Coronary artery (tissue), 2 donors: ENCODE measurements at places on chromosomes 13 and 19.

DNA sequence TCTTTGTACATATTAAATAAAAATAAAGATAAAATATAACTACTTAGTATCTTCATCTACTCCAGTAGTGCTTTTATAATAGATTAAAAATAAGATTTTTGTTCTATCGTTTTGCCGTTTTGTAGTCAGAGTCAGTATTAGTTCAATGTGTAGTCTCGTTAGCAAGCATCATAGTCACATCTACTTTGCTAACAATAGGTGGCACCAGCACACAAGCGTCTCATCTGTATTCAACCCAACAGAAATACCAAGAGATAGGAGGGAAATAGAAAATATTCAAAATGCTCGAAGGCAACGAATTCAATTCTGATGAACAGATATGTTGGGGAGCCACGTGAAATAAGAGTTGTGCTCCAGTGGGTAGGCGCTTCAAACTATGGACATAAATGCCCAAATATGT, 21.4 kb upstream of the MICU2 start:
- no peak for DNase-seq

DNA sequence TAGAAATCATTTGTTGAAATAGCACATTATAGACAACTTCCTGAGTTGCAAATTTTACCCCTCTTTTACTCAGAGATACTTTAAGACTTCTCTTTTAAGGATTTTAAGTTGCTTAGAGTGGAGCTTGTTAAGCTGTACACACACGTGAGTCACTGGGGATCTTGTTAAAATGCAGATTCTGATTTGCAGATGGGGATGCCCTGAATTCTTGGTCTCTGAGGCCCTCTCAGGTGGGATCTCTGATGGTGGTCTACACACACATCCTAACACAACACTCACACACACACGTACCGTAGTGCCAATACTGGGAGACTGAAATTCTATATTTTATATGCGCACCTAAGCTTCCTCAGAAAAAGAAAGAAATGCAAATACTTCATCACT, 788.3 kb downstream of the UQCRFS1 start:
- no peak for DNase-seq

GRCh38 chr13:100334214-100334613, 245.3 kb downstream of the PCCA start:
- no peak for DNase-seq

- DNase-seq = no peak
These were observed 1925.8 kb upstream of the PRR20A start for GRCh38 chr13:55214841-55215345.

- no peak for DNase-seq
These were observed 135.2 kb downstream of the TSHZ3 start for GRCh38 chr19:31214086-31214485.

DNA sequence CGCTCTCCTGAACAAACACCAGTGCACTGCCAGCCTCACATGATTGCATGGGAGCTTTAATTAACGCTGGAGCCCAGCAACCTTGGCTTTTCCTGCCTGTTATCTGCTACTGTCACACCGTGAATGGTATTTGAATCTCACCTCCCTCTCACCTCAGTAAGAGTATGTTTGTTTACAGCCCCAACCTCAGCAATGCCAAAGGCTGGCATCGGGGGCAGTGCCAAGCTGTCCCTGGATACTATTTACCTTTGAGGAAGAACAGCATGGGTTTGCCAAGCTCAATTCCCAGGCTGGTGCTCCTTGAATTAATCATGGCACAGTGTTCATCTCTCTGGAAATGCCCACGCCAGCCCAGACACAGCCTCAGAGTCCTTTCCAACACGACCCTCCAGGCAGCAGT, 57.2 kb upstream of the SERPINE3 start:
- DNase-seq = no peak

DNA sequence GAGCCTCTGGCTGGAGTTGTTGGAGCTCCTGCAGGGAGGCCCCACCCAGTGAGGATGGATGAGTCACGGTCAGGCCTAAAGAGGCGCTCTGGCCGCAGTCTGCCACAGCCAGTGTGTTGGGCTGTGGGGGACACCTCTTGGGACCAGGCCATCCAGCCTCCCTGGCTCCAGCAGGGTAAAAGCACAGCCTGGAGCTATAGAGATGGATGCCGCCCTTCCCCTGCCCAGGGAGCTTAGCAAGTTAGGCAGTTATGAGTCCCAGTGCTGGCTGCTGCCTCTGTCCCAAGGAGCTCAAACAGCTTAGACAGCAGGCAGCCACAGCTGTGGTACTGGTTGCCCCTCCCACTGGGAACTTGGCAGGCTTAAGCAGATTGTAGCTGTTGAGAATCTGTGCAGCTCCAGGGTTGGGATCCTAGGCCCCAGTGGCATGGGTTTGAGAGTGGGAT, 100.9 kb downstream of the NDFIP2 start:
- DNase-seq = no peak

DNA sequence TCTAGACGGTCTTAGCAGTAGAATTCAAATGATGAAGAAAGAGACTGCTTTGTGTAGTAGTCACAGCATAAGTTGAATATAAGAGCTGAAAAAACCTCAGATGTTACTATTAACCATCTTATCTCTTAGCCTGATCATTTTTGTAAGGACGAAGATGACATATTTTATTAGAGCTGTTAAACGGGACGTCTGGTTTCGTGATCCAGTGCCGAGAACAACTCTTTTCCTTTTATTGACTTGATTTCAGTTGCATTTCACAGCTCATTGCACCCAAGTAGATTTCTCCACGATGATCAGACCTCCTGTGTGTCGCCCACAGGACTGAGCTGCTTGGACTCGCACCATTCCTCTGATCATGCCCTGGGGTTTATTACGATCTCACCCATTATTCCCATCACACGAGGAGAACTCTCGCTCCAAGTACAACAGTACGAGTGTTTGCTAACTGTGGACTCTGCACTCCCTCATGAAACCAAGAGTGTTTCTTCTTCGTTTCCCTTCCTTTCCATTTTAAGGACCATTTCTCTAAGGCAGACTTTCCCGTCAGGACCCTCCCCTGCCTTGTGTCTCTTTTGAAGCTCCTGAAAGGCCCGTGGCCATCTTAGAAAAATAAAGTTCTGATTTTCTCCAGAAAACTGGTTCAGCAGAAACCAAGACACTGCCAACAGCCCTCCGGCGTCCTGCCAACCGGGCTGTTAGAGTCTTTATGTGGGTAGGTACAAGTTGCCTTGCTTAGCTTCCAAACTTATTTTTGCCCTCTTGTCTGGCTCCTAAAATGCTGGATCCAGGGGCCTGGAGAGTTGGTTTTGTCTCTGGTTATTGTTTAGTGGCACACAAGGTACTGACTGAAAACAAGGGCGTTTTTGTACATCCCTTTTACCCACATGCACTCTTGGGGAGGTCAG, 48.2 kb upstream of the RNF113B start:
- no peak for DNase-seq

DNA sequence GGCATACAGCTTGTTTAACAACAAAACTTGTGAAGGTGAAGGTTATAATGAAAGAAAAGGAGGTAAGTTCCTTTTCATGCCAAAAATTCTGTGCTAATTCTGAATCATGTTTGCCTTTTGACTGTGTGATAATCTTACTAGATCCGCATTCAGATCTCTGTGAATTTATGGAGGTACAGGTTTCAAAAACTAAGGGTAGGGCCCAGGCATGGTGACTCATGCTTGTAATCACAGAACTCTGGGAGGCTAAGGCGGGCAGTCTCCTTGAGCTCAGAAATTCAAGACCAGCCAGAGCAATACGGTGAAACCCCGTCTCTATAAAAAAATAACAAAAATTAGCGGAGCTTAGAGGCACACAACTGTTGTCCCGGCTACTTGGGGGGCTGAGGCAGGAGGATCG, 45.9 kb downstream of the PCDH9 start:
- no peak for DNase-seq

DNA sequence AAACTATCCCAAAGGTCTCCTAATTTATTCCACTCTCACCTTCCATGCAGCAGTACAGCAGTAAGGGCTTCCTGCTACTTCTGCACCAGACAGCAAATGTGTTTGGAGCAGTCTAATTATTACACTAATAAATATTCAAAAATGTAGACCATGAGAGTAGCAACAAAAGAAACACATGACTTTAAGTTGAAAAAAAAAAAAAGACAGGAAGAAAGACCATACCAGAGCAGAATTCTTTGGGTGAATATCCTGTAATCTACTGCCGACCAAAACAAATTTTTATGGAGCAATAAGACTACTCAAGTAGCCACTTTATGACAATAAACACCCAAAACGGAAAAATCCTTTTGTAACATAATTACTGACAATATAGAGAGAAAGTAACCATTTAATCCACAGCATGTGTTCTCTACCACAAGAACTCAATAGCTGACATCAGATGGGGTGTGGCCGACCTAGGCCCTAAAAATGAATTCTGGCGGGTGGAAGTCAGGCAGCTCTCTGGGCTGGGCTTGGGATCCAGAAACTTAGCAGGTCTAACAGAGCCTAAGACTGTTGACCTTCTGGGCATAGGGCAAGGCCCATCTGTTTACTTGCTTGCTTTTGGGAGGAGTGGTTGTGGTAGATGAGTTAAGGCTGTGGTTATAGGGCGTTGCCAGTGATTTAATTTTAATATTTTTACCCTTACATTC, 4.6 kb downstream of the KLF12 start:
- DNase-seq = no peak

GRCh38 chr13:35285677-35286076, 190.8 kb downstream of the MAB21L1 start:
- DNase-seq = no peak

DNA sequence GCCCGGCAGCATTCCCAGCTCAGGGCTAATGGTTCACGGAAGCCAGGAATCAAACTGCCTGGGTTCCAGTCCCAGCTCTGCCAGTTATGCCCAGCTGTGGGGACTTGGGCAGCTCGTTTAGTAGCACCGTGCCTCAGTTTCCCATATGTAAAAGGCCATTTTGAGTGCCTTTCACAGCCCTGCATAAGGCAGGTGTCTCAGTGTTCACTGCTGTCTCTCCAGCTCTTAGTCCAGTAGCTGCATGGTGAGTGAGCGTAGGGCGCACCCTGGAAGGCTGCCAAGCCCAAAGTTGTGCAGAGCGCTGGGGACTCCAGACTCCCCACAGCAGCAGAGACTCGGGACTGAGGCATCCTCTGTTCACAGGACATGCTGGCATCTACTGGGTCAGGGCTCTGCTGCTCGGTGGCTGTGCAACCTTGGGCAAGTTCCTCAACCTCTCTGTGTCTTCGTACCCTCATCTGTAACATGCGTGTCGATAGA, 5.5 kb downstream of the RPL28 start:
- DNase-seq = no peak

- DNase-seq = peak; percentile 66
These were observed 70.4 kb downstream of the LATS2 start for GRCh38 chr13:20990910-20991525.

GRCh38 chr13:112200200-112200599, 133.3 kb downstream of the SOX1 start:
- peak; percentile 54 for DNase-seq

DNA sequence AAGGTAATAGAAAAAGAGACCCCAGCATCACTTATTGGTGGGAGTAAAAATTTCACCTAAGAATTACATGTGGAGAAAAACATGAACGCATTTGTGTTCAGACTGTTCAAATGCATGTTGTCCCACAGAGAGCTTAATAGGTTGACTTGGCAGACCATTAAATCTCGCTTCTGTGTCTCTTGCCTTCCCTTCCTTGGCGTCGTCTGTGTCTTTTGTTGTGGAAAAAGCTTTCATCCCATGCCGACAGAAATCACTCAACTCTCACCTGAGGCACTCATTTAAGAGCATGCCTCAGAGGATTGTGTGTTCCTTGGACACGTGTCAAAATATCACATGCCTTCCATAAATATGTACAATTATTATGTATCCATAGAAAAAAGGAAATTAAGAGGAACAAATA, 24.4 kb upstream of the CACNA1A start:
- no peak for DNase-seq

- no peak for DNase-seq
These were observed 111.6 kb downstream of the NHLRC3 start for GRCh38 chr13:39149896-39150295.

GRCh38 chr19:35135389-35135909, 590 bp upstream of the LGI4 start:
- no peak for DNase-seq

DNA sequence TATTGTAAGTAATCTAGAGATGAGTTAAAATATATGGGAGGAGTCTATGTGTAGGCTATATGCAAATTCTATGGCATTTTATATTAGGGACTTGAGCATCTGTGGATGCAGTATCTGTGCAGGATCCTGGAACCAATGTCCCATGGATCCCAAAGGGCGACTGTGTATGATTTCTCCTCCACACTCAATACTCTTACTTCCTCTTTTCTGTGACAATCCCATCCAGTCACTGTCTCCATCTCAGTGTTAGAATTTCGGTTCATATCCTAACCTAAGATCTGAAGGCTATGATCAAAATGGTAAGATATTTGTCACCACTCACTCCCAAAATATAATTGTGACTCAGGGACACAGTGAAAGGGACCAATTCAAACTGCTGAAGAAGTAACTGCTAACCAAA, 15.1 kb upstream of the ZNF599 start:
- DNase-seq = no peak

DNA sequence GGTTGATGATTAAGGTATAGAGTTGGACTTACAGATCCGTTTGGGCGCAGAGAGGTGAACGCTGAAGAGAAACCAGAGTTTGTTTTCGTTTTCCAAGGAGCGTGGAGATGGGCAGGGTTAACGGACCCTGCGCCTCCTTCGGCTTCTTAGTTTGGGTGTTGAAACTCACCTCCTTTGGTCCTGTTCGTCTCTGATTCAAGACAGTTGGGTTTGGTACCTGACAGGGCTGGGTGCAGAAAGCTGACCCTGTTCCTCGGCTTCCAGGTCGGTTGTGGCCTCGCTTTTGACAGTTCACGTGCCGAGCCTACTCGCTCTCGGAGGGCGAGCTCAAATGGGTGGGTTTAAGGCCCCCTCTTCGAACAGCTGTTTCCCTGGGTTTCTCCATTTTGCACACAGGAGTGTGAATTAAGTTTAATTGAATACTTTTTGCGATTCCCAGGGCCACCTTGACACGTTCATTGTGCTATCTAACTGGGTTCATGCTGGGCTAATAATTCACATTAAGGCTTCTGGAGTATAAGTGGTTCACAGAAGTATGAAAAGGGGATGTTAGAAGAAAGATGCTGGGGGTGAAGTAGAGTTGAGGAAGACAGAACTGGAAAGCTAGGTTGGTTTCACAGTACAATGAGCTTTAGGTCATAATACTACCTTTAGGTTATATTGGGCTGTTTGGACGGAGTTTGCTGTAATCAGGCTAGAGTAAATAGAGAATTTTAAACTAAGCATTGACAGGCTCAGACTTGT, 638 bp downstream of the USPL1 start:
- DNase-seq = peak; percentile 74

GRCh38 chr19:7500811-7501450, 12.1 kb upstream of the PEX11G start:
- DNase-seq = no peak
